Pancreas (tissue), 10 donors: ENCODE measurements at places on chromosomes 1 and 21.

GRCh38 chr1:225746361-225747179, 31.1 kb upstream of the SRP9 start:
- peak; percentile 72 for DNase-seq

- no peak for DNase-seq
These were observed 28.5 kb downstream of the COA7 start for GRCh38 chr1:52669696-52670095.

GRCh38 chr1:169576241-169576934, 9.9 kb downstream of the F5 start:
- no peak for DNase-seq

- no peak for DNase-seq
These were observed 84.3 kb downstream of the TENT5C start for GRCh38 chr1:117689997-117690625.

DNA sequence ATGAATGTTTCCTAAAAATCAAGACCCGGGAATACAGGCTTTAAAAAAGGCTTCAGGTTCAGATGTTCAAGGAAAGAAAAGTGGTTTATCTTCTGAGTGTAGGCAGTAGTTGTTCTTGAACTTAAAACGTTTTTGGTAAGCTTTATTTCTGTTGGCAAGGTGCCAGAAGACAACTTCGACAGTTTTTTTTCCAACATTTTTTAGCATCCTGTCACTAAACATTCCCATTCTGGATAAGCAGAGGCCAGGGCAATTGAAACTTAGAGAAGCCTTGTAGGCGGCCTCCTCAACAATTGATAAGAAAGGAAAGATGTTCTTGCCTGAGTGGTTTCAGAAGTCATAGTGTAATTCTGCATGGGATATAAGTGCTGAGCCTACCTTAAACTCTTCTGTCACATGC, 66.7 kb downstream of the PATJ start:
- no peak for DNase-seq

DNA sequence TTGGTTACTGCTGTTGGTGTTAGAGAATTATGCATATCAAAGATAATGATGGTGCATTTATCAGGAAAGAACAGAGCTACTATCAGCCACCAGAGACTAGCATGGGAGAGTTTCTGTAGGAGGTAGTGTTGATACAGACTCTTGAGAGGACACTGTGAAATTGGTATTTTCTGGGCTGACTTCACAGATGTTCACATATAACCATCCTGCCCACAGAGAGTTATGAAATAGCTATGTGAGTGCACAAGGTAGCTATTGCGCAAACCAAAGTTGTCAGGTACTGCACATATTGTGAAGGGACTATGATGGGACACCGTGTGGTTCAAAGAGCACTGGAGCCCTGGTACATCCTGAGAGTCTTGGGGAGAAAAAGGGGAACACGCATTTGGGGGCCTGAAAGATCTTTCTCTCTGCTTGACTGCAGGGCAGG, 1.4 kb upstream of the TLCD4 start:
- no peak for DNase-seq

DNA sequence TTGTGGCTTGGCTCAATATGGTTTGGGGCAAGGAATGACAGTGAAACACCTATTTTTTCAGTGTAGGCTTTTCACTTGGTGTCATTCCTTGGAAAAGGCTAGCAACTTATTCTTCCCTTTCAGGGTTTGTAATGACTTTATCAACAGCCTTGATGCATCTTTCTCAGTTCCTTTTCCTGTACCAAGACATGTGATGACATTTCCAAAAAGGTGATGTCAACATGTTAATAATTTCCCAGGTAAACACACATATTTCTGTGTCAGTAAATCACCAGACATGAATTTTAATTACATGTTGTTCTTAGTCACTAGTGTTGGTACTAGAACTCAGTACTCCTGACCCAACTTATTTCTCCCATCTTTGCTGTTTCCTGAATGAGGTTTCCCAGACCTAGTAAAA, 37.8 kb upstream of the RRP15 start:
- DNase-seq = no peak

DNA sequence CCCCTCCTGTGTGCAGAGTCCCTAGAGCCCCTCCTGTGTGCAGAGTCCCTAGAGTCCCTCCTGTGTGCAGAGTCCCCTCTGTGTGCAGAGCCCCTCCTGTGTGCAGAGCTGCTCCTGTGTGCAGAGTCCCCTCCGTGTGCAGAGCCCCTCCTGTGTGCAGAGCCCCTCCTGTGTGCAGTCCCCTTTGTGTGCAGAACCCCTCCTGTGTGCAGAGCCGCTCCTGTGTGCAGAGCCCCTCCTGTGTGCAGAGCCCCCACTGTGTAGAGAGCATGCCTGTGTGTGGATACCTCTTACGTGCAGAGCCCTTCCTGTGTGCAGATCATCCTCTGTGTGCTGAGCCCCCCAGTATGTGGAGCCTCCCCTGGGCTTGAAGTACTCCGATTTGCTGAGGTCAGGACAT, 8.3 kb upstream of the HES5 start:
- no peak for DNase-seq

DNA sequence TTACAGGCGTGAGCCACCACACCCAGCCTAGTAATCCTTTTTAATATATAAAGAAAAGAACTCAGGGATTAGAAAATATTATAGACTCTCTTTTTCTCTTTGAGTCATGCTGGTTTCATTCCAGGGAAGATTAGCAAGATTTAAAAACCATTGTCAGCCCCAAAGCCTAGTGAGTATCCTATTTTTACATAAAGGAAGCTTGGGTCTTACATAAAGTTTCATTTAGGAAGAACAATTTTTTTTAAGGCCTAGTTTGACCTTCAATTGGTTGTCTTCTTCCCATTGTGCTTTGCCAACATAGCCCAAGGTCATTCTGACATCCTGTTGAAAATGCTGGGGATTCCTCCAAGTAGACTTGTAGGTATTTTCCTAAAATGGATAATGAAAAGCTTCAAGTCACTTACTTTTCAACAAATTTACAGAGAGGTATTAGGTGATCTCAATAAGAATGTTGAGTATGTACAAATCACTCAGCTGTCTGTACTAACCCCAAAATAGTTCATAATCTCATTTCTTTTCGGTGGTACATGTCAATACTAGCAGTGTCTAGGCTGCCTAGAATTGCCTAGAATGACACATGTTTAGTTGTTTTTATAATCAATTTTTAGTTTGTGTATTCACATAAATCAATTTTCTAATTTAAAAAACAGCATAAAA, 4.3 kb upstream of the KIF14 start:
- DNase-seq = no peak

- no peak for DNase-seq
These were observed 52.6 kb downstream of the ABCA4 start for GRCh38 chr1:94068096-94068998.

DNA sequence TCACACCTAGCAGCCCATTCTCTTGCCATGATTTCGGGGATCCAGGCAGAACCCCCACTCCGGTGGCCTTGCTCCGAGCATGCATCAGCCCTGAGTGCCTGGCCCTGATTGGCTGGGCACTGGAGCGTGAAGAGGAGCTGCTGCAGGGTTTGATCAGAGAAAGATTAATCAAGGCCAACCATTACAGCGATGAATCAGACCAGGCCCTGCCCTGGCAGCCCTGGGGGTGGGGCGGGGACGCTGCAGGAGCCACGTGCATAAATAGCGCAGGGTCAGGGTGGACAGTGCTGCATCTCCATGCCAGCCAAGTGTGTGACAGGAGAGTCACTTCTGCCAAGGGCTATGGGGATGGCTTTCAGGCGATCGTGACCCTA, 3.4 kb upstream of the FAM131C start:
- DNase-seq = no peak

- DNase-seq = no peak
These were observed 12.8 kb upstream of the RIPK4 start for GRCh38 chr21:41779659-41780058.

GRCh38 chr1:5620997-5621396, 371.2 kb downstream of the NPHP4 start:
- DNase-seq = no peak

DNA sequence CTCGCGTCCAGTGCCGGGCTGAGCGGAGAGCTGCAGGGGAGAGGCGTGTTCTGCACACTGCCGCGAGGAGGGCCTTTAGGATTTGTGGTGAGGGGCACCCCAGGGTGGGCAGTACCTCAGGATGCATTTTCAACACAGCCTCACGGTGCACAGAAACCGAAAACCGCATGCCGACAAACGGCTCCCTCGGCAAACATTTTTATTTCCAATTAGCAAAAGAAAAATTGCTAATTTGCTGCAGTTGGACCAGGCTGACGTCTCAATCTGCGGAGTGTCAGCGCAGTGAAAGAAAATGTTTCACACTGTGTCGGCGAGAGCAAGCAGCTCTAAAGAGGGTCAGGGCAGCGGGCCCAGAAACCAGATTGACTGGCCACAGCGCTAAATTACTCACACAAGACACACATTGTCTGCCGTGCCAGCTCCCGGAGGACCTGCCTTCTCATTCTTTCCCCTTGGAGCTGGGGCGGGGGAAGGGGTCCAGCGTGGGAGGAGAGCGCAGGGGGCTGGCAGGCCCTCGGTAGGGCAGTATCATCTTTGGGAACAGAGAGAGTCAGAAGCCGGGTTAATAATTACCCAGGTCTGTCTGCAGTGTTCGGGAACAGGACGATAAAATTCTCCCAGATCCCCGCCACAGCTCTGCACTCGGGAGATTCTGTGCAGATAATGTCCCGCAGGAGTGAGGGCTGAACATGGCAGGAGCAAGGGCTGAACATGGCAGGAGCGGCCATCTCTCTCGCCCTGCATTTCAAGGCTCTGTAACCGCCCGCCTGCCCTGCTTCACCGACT, 150.2 kb downstream of the PRDM16 start:
- DNase-seq = peak; percentile 80

- DNase-seq = no peak
These were observed 77.3 kb downstream of the OLFML2B start for GRCh38 chr1:161946071-161946987.
